Right atrium auricular region (tissue), 2 donors: ENCODE measurements at places on chromosomes 13 and 19. TPM values are rescaled to one million over a fixed set of nuclear protein-coding genes. Genes with fewer than 3 reads are reported as not detected.

Gene MYO1F
- 10.8 TPM for total RNA-seq

Gene ZNF649
- 7.4 TPM for total RNA-seq

Gene TMEM190
- total RNA-seq, result not detected

Gene ZNF850
- total RNA-seq, result 4.9 TPM

Gene GAPDHS
- total RNA-seq, result not detected

Gene RNF17
- not detected for total RNA-seq

Gene RYR1
- 0.33 TPM for total RNA-seq

Gene S1PR4
- 0.94 TPM for total RNA-seq

Gene CBY2
- not detected for total RNA-seq

Gene ADPRHL1
- total RNA-seq, result 222 TPM

Gene PALM3
- total RNA-seq, result 0.28 TPM

Gene CERS4
- total RNA-seq, result 20.5 TPM

Gene ZNF763
- total RNA-seq, result 1.4 TPM

Gene PSG11
- total RNA-seq, result not detected

Gene SNAPC2
- total RNA-seq, result 14.1 TPM

Gene LILRB2
- 3.4 TPM for total RNA-seq

Gene CERS1
- 0.79 TPM for total RNA-seq

Gene SCAF1
- total RNA-seq, result 14.3 TPM

Gene COL4A1
- 201 TPM for total RNA-seq
